ENCODE measurements at places on chromosomes 1 and 21. TPM values are rescaled to one million over a fixed set of nuclear protein-coding genes. Genes with fewer than 3 reads are reported as not detected.
A peak's percentile ranks its signal among the peaks of the same experiment; 100 is the strongest.

The OR2T29 gene
- not detected for total RNA-seq

The C1orf185 gene
- not detected for total RNA-seq

The BTF3L4 gene
- 41.2 TPM for total RNA-seq

The SERTAD4 gene
- total RNA-seq, result under 0.01 TPM

The SRSF10 gene
- total RNA-seq, result 189 TPM

The C1orf53 gene
- total RNA-seq, result 4.2 TPM

DNA sequence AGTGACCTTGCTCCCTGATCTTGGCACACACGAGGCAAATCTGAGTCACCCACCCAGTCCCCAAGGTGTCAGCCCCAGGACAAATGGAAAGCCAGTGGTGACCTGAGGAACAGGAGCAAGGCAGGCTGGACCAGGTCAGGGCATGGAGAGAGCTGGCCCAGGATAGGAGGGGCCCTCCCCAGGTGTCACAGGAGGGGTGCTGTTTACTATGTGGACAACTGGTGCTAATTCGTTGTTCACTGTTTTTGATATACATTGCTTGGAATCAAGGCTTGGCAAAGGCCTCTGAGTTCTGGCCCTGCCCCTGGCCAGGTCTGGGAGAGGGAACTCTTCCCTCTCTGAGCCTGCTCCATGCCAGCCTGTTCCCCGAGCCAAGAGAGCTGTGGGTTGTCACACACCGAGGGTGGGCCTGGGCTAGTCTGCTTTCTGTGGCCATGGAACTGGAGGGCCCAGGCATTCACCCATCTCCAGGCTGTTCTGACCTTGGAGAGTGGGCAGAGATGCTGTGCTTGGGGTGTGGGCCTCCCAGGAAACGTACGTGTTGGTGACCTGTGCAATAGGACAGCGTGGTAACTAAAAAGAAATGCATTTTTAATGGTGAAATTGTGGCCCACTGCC is 41.8 kb downstream of the CRYAA start:
- no peaks in the 10 kb centered on the region for H3K36me3 ChIP-seq
- H3K27me3 ChIP-seq, result peaks cover 15% of the 10 kb centered on the region
- no peak overlapping the region for H3K4me3 ChIP-seq
- peaks cover 2% of the 10 kb centered on the region for H3K4me1 ChIP-seq
- DNase-seq, result no peak

- no peak overlapping the region for H3K27ac ChIP-seq
- H3K4me3 ChIP-seq, result no peak overlapping the region
- no peak for DNase-seq
- H3K36me3 ChIP-seq, result no peaks in the 10 kb centered on the region
- peaks cover 24% of the 10 kb centered on the region for H3K27me3 ChIP-seq
These were observed 2.1 kb downstream of the PLD5 start for GRCh38 chr1:242522304-242522945.

DNA sequence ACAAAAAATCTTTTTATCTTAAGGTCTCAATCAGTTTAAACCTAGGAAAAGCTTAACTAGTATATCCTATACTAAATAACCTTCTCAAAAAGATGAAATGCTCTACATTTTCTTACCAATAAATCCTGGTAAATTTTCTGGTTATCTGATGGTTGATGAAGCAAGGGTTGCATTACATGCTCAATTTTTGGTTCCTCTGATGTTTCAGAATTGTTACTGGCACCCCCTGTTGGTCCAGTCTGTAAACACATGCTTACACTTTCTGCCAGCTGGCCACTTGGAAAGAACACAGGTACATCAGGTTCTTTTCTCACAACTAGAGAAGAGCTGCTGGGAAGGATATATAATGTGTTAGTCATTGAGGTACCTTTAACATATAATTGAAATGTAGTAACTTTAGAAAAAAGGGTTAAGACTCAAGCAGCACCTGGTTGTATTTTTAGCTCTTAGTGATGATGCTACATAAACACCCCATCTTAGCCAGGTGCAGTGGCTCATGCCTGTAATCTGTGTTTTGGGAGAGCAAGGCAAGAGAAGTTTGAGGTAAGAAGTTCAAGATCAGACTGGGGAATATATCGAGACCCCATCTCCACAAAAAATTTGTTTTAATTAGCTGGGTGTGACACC is 30.9 kb upstream of the TAL1 start:
- no peak overlapping the region for H3K4me3 ChIP-seq
- H3K36me3 ChIP-seq, result peaks cover 2% of the 10 kb centered on the region
- H3K27ac ChIP-seq, result no peak overlapping the region
- peak; percentile 38 for DNase-seq

DNA sequence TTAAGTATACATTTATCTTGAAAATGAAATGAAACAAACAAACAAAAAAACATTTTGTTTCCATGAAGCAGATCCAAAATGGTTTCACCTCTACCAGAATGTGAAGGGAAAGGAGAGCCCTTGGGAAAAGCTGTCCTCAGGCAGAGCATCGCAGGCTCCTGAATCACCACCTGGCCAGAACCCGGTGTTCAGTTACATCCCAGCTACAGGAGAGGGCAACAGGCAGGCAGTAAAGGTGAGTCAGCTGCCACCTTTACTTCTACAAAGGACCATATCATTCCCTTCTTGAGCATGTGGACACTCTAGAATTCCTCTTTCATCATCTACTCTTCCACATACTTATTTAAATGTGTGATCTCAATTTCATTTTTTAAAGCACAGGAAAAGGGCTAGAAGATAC is 151.2 kb downstream of the PIGK start:
- H3K4me3 ChIP-seq, result no peak overlapping the region
- DNase-seq, result no peak
- no peaks in the 10 kb centered on the region for H3K4me1 ChIP-seq

GRCh38 chr1:204093421-204093717 is 20.5 kb downstream of the SOX13 start:
- no peaks in the 10 kb centered on the region for H3K36me3 ChIP-seq
- DNase-seq, result no peak
- no peak overlapping the region for H3K4me3 ChIP-seq
- peaks cover 4% of the 10 kb centered on the region for H3K4me1 ChIP-seq
- no peaks in the 10 kb centered on the region for H3K27me3 ChIP-seq

GRCh38 chr1:61050541-61051442 is 31.6 kb upstream of the NFIA start:
- no peak for DNase-seq
- no peak overlapping the region for H3K27ac ChIP-seq
- no peaks in the 10 kb centered on the region for H3K36me3 ChIP-seq
- no peaks in the 10 kb centered on the region for H3K4me1 ChIP-seq
- peaks cover 45% of the 10 kb centered on the region for H3K27me3 ChIP-seq

DNA sequence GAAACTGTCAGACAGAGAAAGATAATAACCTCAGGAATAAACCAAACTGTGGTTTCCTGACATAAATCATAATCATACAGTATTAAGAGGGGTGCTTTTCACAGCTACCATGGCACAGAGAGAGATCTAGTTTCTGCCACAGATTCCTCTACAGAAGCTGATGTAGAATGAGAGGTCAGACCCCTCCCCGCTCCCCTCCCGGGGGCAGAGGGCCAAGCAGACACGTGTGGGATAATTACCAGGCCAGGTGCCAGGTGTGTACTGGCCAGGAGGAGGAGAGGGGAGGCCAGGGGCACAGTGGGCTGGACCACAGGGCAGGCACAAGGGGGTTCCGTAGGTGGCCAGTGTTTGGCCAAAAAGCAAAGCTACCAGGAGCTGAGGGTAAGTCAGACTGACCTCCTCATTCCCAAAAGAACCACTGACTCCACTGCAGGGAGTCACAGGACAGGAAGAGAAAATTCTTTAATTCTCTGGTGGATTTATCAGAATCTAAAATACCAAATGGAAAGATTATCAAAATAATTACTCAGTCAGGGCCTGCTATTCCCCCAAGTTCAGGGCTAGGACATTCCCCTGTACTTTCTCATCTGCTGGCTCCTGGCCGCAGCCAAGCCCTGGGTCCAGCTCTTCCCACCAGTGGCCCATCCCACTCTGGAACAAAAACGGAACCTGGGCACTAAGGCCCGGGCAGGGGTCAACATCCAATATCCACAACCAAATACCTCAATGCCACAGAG is 30.0 kb downstream of the C2CD2 start:
- peak; percentile 47 for DNase-seq
- peaks cover 14% of the 10 kb centered on the region for H3K4me1 ChIP-seq
- peaks cover 3% of the 10 kb centered on the region for H3K36me3 ChIP-seq
- H3K4me3 ChIP-seq, result no peak overlapping the region

DNA sequence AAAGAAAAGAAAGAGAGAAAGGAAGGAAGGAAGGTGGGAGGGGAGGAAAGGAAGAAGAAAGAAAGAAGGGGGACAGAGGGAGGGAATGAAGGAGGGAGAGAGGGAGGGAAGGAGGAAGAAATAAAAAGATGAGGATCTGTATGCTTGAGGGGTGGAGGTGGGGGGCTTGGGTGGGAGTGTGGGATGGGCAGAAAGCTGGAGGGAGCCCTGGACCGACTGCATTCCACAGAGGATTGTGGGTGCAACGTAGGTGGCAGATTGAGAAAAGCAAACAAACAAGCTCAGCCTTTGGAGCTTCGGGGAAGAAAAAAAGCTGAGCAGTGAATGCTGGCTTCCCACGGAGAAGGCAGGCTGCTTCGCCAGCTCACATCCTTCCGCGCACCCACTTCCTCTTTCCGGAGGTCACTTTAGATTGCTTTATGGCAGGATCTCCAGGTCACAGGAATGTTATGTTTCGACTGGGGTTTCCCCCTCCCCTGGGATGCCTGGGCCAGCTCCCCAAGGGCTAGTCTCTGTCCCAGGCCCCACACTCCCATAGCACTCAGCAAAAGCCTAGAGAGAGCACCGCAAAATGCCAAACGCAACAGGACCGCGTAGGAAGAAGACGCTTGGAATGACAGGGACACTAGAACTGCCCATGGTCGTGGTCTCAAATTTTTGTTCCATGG is 20.7 kb upstream of the LGALS8 start:
- H3K4me1 ChIP-seq, result peaks cover 4% of the 10 kb centered on the region
- H3K4me3 ChIP-seq, result no peak overlapping the region
- H3K27ac ChIP-seq, result peak overlapping the region; percentile 74

DNA sequence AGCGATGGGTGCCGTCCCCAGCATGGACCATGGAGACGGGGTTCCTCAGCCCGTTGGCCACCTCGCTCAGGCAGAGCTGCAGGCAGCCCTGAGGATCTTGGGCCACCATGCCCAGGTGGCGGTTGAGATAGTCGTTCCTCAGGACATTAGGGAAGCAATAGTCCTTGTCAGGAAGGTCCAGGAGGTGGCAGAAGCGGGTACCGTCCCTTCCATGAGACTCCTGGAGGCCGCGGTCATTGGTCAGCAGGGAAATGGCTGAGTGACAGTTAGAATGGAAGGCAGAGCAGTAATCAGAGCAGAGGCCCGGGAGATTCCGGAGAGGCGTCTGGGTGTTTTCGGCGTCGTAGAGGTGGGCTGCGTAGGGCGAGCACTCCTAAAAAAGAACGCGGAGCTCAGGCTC is 4.1 kb downstream of the HHIPL2 start:
- H3K27ac ChIP-seq, result no peak overlapping the region
- H3K36me3 ChIP-seq, result no peaks in the 10 kb centered on the region
- no peak for DNase-seq
- H3K27me3 ChIP-seq, result no peaks in the 10 kb centered on the region
- H3K4me1 ChIP-seq, result peaks cover 5% of the 10 kb centered on the region

GRCh38 chr1:232643251-232643650 is 13.3 kb upstream of the SIPA1L2 start:
- no peak overlapping the region for H3K4me3 ChIP-seq
- DNase-seq, result peak; percentile 9
- H3K27ac ChIP-seq, result no peak overlapping the region
- no peaks in the 10 kb centered on the region for H3K27me3 ChIP-seq

GRCh38 chr1:55669293-55669692 is 454.1 kb upstream of the USP24 start:
- no peak overlapping the region for H3K4me3 ChIP-seq
- H3K4me1 ChIP-seq, result peaks cover 12% of the 10 kb centered on the region
- H3K36me3 ChIP-seq, result no peaks in the 10 kb centered on the region
- no peaks in the 10 kb centered on the region for H3K27me3 ChIP-seq
- DNase-seq, result peak; percentile 72
